ENCODE measurements at places on chromosomes 6 and 20.

DNA sequence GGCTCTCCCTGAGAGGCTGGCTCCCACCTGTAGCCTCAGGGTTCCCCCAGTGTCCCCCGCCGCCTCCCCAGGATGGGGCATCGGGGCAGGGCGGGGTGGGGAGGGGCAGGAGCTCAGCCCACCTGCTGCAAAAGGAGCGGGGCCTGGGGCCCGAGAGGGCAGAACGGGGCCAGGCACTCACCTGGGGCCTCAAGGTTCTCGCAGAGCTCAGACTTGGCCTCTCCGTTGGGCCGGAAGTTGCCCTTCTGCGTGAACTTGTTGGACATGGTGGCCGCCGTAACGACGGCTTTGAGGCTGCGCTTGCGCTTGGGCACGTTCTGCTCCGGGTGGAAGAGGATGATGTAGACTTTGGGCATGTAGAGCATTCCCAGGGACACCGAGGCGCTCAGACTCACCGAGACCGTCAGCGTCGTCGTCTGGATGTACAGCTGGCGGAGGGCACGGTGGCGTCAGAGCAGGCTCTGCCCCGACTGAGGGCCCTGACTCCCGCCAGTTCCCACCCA, 117.9 kb downstream of the GRM4 start:
- no peak for DNase-seq

DNA sequence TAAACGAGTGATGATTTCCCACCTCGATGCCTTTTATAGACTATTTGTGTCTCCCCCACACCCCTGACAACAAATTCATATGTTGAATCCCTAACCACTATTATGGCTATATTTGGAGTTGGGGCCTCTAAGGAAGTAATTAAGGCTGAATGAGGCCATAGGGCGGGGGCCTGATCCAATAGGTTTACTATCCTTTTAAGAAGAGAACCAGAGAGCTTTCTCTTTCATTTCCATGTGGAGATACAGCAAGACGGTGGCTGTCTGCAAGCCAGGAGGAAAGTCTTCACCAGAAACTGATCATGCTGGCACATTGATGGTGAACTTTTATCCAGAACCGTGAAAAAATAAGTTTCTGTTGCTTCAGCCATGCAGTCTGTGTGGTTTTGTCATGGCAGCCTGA, 38.9 kb upstream of the CLIC5 start:
- DNase-seq = no peak

DNA sequence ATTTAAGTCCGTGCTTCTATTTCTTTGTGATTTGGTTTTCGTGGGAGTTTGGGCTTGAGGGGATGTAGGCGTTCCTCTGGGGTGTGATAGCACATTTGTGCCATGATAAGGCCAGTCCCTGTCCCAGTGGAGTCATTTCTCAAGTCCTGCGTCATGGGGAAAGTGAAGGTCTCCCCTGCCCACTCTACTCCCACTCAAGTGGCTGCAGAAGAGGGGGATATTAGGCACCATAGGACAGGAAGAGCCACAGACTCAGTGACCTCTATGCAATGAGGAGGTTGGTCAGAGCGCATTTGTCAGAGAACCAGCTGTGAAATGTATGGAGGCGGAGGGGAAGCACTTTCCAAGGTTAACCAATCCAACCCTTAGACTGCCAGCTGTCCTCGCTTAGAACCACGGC, 51.9 kb upstream of the EDN1 start:
- DNase-seq = no peak

DNA sequence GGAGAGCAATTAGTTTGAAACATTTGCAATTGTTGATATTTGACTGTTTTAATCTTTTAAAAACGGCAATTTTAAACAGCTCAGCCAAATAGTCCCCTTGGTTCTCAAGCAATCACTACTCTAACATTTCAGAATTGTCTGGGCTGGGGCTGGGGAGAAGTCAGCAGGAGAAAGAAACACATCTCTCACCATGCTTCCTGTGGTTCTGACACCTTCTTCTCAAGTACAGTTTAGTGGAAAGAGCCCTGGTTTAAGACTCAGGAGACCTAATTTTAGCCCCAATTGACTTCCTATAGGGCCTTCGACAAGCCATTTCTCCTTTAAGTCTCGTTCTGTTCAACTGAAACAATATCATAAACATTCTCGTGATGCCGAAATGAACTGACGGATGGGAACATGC, 168.4 kb upstream of the CDYL start:
- DNase-seq = no peak

DNA sequence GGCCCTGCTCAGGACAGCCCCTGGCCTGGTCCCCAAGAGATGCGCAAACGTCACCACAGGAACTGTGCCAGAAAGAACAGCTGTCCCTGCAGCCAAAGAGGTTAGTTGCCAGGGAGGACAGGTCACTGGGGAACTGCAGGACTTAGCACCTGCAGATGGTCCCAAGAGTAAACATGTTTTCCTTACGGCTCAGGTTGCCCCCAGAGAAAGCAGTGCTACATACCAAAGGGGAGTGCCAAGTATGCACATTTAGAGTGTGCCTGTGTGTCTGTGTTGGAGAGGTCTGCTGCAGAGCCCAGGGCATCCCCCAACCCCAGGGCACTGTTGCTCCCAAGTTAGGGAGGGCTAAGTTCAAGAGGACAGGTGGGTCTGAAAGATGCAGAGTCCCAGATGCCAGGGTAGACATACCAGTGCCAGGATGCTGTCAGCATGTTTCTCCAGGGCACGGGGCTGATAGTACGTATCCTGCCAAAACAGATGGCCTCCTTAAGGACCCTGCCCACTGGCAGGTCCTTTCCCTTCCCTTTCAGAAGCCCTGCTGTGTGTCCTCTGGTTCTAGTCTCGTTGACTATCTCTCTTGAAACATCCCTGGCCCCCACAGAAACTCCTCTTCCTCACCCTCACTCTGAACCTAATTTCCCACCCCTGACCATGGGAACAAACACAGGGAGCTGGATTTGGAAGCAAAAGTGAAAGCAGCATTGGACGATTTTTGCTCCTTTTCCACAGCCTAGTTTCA, 1.3 kb downstream of the ABHD16A start:
- no peak for DNase-seq
